Endodermal cell (in vitro differentiated cells): ENCODE measurements at places on chromosomes 2 and 18.

GRCh38 chr2:82652117-82652516 is 1807.0 kb downstream of the SUCLG1 start:
- H3K4me3 ChIP-seq, result no peak overlapping the region
- H3K36me3 ChIP-seq, result no peaks in the 10 kb centered on the region
- H3K27ac ChIP-seq, result no peak overlapping the region

DNA sequence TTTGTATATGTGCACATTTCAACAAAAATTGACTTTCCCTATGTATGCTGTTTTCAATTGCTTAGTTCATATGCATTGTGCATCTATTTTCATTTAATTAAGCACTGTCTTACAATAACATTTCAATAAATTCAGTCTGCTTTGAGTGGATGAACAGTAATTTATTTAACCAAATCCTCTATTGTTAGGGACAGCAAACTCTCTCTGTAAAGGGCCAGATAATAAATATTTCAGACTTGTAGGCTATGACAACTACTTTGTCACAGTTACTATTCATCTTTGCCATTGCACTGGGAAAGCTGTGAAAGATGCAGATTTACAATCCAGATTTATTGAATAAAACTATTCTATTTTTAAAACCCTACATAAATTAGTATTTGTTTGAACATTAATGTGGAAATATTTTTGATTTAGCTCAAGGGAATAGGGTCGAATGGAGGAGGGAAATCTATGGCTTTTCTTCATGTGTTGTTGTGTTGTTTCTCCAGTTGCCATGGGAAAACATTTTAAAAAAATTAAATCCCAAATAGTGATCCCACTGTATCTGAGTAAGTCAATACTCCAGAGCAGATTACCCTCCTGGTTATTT is 14.2 kb upstream of the RAB27B start:
- no peaks in the 10 kb centered on the region for H3K36me3 ChIP-seq
- H3K27ac ChIP-seq, result no peak overlapping the region
- DNase-seq, result no peak
- H3K4me3 ChIP-seq, result no peak overlapping the region
- H3K27me3 ChIP-seq, result no peaks in the 10 kb centered on the region
- H3K4me1 ChIP-seq, result peaks cover 8% of the 10 kb centered on the region

DNA sequence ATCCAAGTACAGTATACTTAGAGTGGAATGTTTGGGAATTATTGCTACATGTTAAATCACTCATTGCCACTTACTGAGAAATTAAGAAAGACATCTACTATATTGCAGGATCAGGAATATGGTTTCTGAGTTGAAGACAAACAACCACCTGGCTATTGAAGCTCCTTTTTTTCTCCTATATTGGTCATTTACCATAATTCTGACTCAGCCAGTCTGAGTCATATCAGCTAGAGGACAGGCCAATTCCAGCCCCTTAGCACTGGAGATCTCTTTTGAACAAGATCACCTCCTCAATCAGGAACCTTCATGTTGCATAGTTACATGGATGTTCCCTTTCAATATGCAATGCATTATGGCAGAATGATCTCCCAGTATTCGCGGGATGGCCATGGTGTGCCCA is 42.7 kb upstream of the CDH19 start:
- no peaks in the 10 kb centered on the region for H3K4me1 ChIP-seq
- H3K4me3 ChIP-seq, result no peak overlapping the region
- H3K27me3 ChIP-seq, result no peaks in the 10 kb centered on the region
- no peaks in the 10 kb centered on the region for H3K36me3 ChIP-seq

DNA sequence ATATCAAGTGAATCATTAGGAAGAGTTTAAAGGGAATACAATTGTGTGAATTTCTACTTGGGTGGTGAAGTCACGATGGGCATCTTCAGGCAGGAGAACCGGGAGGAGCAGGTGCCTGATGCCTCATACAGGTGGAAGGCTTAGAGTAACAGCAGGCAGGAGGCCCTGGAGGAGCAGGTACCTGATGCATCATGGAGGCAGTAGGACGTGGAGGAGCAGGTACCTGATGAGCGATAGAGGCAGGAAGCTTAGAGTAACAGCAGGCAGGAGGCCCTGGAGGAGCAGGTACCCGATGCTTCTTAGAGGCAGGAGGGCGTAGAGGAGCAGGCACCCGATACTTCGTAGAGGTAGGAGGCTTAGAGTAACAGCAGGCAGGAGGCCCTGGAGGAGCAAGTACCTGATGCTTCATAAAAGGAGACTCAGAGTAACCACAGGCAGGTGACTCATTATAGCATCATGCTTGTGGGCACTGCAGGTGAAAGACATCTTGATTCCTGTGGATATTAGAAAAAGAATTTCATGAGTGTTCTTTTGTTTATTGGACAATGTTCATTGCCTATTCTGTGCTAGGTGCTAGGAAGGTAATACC is 133.9 kb downstream of the ATP9B start:
- no peak overlapping the region for H3K27ac ChIP-seq
- no peaks in the 10 kb centered on the region for H3K4me1 ChIP-seq
- H3K36me3 ChIP-seq, result peaks cover 5% of the 10 kb centered on the region
- no peak overlapping the region for H3K4me3 ChIP-seq

GRCh38 chr18:6478121-6478520 is 63.4 kb upstream of the L3MBTL4 start:
- H3K36me3 ChIP-seq, result no peaks in the 10 kb centered on the region
- H3K27me3 ChIP-seq, result no peaks in the 10 kb centered on the region
- no peak overlapping the region for H3K4me3 ChIP-seq
- no peak for DNase-seq
- H3K27ac ChIP-seq, result no peak overlapping the region

- H3K4me3 ChIP-seq, result no peak overlapping the region
- H3K27me3 ChIP-seq, result no peaks in the 10 kb centered on the region
- H3K27ac ChIP-seq, result no peak overlapping the region
- no peaks in the 10 kb centered on the region for H3K36me3 ChIP-seq
- no peak for DNase-seq
Observed at GRCh38 chr2:107102176-107102575, 216.2 kb upstream of the ST6GAL2 start.

DNA sequence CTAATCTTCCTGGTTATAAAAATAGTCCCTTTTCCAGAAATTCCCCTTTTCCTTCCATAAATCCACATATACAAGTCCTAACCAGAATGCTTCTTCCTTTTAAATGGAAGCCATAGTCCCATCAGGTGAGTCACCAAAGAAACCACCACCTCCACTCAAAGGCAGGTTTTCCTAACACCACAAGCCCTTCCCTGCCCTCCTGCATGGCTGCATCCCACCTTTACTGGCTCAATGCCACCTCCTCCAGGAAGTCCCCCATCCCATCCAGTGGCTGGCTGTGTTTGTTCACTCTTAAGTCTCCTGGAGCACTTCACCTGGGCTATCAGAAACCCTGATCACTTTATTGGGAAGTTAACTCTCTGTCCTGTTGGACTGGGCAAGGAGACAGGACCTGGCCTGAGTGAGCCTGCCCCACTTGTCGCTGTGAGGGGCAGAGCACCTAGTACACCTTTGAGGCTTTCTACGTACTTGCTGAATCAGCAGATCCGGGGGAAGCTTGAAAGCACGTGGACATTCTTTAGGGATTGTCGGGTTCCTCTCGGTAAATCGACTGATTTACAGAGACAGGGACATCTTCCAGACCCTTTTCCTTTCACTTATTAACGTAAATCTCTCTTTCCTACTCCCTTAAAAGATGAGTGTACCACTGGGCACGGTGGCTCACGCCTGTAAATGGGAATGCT is 71.0 kb downstream of the NGEF start:
- no peaks in the 10 kb centered on the region for H3K4me1 ChIP-seq
- no peak for DNase-seq
- no peaks in the 10 kb centered on the region for H3K36me3 ChIP-seq
- no peaks in the 10 kb centered on the region for H3K27me3 ChIP-seq
- no peak overlapping the region for H3K27ac ChIP-seq

DNA sequence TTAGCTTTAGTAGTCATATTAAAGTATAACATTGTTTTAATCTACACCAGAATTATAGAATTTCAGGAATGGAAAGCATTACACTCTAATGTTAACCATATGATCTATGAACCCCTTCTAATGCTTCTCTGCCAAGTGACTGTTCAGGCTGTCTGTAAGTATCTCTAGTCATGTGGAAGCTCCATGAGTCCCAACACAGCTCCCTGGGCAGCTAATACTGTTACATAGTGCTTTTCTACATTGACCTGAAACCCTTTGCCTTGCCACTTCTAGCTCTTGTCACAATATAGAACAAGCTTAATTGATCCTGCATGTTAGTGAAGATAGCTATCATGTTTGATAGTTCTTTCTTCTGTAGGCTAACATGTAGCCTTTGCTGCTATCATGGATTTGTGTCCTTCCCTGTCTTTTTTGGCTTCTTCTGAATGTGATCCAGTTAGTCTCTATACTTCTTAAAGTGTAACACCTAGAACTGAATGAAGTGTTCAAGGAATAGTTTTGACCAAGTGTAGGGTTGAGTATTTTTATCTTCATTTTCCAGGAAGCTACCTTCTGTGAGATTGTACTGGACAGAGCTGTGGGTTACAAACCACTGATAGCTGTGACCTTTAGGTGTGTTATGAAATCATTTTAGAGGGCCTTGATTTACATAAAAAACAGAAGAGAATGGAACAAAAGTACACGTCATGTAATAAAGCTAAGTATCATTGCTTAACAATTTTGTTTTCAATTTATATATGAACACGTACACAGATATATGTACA is 23.7 kb downstream of the BABAM2 start:
- H3K4me1 ChIP-seq, result no peaks in the 10 kb centered on the region
- H3K36me3 ChIP-seq, result no peaks in the 10 kb centered on the region
- no peak overlapping the region for H3K4me3 ChIP-seq
- no peak for DNase-seq
- H3K27me3 ChIP-seq, result no peaks in the 10 kb centered on the region

DNA sequence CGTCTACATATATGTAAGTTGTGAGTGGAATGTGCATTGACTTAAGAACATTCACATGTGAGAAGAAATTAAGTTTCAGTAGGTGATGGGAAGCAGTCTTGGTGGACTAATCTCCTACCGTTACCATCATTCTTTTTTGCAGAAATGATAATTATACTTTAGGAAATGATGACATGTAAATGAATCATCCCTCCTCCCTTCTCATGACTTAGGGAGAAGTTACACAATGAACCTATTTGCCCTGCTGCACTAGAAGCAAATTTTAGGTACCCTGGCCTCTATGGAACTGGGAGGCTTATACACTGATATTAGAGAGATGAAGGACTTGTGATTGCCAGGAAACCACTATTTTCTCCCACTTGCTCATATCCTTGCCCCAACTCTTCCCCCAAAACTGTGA is 214.2 kb downstream of the CALCRL start:
- no peaks in the 10 kb centered on the region for H3K36me3 ChIP-seq
- H3K27me3 ChIP-seq, result no peaks in the 10 kb centered on the region
- DNase-seq, result no peak

DNA sequence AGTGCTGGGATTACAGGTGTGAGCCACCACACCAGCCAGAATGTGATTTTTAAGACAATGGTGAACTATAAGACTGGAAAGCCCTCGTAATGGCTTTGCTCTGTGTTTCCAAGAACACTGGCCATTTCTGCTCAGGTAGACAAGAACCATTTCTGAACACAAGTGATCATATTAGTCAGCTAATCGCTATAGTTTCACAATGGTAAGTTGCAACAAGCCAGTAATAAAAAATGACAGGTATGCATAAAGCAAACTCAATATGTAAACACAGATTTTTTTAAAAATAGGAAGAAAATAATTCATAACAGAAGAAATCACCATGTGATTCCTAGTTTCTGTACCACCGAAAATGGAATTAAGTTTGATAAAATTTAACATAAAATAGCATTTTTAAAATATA is 166.5 kb downstream of the THADA start:
- H3K27me3 ChIP-seq, result no peaks in the 10 kb centered on the region
- no peak overlapping the region for H3K4me3 ChIP-seq
- no peak overlapping the region for H3K27ac ChIP-seq
- no peak for DNase-seq
- H3K4me1 ChIP-seq, result no peaks in the 10 kb centered on the region

DNA sequence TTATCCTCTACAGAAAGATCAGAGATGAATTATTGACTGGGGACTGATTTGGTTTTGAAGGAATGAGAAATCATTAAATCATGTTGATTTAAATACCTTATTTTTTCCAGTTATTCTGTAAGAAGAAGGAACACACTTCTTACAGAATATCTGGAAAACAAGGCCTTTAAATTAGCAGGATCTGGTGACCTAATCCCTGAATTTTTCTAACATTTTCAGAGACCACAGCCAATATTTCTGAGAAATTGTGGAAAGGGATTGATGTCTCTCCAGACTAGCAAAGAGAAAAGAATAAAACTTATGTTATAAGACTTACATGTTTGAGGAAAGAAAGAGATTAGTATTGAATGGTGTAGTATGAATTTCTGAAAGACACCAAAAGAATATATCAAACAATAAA is 104.0 kb downstream of the KCNE4 start:
- no peaks in the 10 kb centered on the region for H3K4me1 ChIP-seq
- no peak overlapping the region for H3K4me3 ChIP-seq

DNA sequence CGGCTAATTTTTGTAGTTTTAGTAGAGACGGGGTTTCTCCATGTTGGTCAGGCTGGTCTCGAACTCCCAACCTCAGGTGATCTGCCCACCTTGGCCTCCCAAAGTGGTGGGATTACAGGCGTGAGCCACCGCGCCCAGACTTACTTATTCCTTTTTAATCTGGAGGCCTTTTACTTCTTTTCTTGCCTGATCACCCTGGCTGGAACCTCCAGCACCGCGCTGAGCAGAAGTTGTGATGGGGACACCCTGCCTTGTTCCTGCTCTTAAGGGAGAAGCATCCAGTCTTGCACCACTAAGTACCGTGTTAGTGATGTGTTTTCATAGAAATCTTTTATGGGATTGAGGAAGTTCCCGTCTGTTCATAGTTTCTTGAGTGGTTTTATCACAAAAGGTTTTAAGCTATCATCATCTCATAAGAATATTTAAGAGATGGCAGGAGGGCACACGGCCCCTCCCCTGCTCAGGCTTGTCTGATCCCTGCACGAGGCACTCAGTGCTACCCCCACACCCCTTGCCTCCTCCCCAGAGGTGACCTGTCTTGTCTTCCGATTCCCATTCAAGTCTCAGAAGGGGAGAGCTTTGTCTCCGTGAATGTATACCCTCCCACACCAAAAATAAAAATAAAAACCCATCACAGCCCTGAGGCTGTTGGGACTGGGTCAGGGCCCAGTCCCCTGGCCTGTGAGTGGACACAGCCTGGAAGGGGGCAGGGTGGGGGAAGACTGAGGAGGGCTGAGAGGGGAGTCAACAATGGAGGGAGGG is 65.3 kb upstream of the SMAD7 start:
- H3K4me3 ChIP-seq, result no peak overlapping the region
- no peaks in the 10 kb centered on the region for H3K36me3 ChIP-seq
- peak; percentile 38 for DNase-seq

DNA sequence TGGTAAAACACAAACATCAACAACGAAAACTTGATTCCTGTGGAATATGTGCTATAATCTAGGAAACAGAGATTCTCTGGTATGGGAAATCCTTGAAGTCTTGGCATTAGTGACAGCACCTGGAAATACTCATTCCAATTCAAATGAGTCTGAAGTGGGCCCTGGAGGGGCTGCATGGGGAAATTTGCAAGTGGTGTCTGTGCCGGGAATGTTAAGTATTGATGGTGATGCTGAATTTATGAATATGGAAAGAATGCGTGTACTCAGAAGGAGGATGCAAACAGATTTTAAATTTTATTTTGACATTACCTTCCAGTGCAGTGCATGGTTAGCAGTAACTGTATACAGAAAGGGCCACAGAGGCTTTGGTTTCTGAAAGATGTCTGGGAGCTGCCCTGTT is 37.2 kb downstream of the PTPRM start:
- peaks cover 30% of the 10 kb centered on the region for H3K4me1 ChIP-seq
- no peaks in the 10 kb centered on the region for H3K36me3 ChIP-seq
- H3K4me3 ChIP-seq, result no peak overlapping the region
- H3K27ac ChIP-seq, result no peak overlapping the region
